NCI-H526 (cell line): ENCODE measurements at places on chromosomes 12 and 14.
A peak's percentile ranks its signal among the peaks of the same experiment; 100 is the strongest.

DNA sequence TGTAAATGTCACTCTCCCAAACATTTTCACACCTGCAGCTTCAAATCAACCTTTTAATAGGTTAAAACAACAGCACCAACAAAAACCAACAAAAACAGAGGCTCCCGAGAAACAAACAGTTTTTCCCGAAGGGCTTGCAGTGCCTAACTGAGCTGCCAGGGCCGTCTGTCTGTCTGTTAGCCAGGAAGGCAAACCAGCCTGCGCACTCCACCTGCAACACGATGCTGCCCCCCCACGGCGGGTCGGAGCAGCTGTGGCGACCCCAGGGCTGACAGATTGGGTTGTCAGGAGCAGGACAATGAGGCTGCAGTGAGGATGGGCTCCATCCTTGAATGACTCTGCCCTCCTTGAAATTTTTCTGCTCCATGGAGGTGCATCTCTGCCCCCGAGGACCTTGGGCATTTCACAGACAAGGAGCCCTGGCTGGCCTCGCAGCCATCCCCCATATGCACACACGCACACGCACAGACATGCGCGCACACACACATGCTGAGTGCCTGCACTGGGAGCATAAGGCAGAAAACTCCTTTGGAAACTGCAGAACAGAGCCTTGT, 2.6 kb downstream of the RTL1 start:
- DNase-seq, result peak; percentile 62

- no peak for DNase-seq
Observed at GRCh38 chr14:104865631-104866441, 768 bp downstream of the CEP170B start.

GRCh38 chr12:114628199-114628598, 55.8 kb downstream of the TBX3 start:
- DNase-seq, result no peak

DNA sequence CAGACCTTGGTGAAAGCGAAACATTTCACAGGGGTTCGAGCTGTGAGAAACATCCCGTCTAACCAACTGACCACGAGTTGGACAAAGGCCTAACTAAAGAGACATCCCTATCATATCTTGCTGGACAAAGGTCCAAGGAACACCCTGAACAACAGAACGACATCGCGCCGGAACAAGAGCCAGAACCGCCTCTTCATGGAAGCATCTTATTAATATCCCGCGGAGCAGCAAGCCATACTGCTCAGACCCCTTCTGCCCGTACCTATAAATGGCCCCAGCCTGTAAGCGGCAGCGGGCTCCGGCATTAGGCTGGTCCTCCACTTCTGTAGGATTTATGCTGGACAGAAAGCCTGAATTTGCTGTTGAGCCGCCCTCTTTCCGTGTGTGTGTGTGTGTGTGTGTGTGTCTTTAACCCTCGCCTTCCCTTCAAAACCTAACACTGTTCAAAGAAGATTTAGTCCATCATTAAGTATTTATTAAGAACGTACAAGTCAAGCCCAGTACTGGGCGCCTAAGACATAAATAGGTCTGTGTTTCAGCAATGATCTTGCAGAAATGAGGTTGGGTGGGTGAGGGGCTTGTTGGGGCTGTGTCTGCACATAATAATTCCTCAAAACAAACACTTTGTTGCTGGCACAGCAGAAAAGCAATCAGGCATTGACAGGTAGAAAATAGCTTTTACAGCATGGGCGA, 1.9 kb downstream of the SLC6A15 start:
- DNase-seq, result peak; percentile 25

DNA sequence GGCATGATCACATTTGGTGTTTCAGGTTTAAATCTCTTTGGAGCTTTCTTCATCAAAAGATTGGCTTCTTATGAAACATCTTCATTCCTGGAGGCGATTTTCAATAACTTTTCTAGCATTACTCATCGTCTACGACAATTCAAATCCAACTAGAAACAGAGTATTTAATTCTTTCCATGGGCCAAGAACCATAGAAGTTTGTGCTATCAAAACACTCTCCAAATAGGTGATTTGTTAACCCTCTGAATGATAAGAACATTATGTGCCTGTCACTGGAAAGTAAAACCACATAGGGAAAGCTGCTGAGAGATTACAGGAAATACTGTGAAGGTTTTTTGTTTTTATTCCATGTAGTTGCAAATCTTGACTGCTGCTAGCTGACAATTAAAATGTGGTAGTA, 6.9 kb upstream of the DCN start:
- DNase-seq, result no peak

GRCh38 chr12:86727160-86727559, 471.0 kb upstream of the MGAT4C start:
- no peak for DNase-seq

DNA sequence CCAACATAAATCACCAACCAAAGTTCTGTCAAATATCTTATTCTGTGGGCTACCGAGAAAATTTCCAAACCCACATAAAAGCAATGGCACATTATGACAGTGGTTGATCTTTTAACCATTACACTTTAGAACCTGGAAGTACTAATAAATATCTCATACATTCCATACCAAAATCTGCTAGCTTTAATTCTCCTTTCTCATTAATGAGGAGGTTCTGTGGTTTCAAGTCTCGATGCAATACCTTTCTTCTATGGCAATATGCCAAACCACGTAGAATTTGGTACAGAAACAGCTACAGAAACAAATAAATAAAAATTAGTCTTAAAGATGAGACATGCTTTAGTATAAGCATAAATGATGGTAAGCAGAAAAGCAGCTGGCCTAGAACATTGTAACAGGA, 100.7 kb downstream of the ELK3 start:
- DNase-seq, result no peak

DNA sequence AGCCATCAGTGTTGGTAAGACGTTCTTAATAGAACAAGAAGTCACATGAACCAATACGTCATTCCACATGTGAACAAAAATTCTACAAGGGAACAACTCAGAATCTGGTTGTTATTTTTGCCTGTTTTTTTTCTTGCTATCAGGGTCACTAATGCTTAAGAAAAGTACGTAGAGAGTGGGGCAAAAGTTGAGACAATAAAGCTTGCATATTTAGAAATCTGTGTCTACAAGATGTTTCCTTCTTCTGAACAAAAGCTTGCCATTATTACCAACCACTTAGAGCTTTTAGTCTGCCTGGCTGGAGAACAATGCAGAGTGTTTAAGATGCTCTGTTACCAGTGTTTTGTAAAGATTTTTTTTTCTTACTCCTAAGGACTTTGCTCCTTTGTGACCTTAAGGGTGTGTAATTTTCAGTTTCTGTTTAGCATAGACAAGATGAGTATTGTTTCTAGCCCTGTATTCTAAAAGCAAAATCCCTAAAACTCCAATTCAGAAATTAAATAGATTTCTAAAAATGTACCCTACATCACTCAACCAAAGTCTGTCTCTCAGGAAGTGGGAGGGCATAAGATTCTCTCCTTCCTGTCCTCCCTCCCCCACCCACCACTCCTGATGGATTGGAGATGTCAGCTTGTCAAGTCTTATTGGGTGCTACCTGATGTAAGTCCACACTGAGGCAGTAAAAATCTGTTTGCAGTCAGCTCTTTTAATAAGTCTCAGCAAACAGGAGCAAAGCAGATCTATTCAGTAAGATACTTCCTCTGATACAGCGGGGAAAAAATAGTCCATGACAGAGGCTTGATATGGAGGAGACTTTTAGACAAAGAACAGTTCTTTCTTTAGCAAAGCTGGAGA, 267.6 kb downstream of the GRIN2B start:
- no peak for DNase-seq

GRCh38 chr12:98109266-98109665, 406.1 kb upstream of the TMPO start:
- no peak for DNase-seq

- DNase-seq, result no peak
Observed at GRCh38 chr12:88944397-88944796, 364.1 kb upstream of the KITLG start.

GRCh38 chr12:120870415-120870814, 33.7 kb downstream of the SPPL3 start:
- DNase-seq, result no peak

- no peak for DNase-seq
Observed at GRCh38 chr14:63394841-63395240, 76.1 kb upstream of the GPHB5 start.
